NCI-H187 (cell line): ENCODE measurements at places on chromosomes 16 and 17.

GRCh38 chr17:2262135-2262587, 41.4 kb downstream of the SMG6 start:
- no peak for DNase-seq

DNA sequence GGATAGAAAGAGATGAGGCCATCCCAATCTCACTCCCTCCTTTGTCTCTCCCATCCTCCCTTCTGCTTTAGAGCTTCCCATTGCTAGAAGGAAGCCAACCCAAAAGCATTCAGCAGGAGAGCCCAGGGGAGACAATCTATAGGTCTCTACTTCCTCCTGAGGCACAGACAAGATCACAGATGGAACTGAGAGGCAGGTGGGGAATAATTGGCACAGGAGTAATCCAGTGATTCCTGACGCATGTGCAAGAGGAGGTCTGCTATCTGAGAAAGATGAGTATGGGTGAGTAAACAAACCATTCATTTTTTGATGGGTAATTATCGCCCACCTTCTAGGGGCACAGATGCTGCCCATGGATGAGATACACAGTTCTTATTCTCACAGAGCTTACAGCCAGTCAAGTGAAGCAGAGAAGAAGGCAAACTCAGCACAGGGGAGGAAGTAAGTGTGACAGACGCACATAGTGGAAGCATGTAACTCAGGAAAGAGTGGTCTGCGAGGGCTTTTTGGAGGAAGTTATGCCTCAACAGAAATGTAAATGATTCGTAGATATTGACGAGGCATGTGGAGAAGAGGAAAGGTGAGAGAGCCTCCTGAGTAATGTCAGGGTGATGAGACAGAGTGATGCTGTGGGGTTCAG, 88.9 kb upstream of the HLF start:
- DNase-seq, result no peak

- DNase-seq, result peak; percentile 7
Observed at GRCh38 chr16:46932802-46933201, 40.7 kb downstream of the DNAJA2 start.

DNA sequence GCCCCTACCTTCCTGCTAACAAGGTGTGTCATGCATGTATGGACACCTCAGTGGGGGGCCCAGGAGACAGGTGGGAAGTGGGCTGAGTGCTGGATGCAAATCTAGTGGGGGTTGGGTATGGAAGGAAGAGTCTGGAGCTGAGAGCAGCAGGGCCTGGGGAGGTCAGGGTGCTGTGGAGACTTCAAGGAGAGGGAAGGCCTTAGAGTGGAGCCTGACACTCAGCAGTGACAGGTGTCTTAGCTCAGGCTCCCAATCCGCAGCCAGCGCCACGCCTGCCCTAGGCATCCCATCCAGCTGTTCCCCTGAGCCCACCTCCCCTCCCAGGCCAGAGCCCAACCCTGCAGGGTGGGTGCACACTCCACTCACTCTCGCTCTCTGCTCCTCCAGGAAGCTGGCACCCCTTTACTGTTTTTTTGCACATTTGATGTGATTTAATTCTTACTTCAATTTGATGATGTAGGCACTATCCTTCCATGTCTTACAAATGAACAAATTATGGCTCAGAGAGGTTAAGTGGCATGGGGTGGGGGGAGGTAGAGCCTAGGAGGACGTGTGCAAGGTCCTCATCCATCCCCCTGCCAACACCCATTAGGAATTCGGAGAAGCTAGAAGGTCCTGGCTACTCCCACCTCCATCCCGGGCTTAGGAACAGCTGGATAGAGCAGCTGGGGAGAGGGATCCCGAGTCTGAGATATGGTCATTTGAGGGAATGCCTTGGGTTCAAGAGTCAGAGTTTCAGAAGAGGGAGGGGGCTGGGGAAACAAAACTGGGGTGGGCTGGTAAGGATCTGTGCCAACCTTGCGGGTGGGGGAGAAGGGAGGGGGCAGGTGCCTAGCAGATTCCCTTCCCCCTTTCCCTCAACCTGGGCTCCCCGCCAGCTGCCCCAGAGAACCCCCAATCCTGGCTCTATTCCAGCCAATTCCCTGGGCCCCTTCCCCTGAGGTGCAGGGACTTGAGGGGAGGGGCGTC, 2.1 kb downstream of the FAM171A2 start:
- no peak for DNase-seq

- DNase-seq, result no peak
Observed at GRCh38 chr16:8972843-8973586, 9.3 kb upstream of the USP7 start.

GRCh38 chr16:84930298-84931106, 80.8 kb downstream of the ZDHHC7 start:
- DNase-seq, result no peak

DNA sequence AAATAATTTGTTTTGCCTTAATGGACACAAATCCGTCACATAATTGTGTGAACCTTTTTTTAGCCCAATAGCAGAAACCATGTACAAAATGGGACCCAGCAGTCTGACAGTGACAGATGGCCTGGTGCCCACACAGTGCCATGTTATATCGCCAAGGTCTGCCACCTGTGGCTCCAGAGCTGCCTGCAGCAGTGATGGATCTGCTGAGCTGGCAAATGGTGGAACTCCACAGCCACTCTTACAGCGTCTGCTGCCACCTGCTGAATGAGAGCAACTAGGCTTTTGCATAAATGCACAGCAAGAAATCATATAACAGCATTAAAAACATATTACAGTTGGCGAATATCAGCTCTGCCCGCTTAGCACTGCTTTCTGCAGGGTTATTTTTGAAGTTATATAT, 59.4 kb downstream of the NUP93 start:
- DNase-seq, result no peak

- DNase-seq, result no peak
Observed at GRCh38 chr16:727291-727977, 528 bp downstream of the HAGHL start.

DNA sequence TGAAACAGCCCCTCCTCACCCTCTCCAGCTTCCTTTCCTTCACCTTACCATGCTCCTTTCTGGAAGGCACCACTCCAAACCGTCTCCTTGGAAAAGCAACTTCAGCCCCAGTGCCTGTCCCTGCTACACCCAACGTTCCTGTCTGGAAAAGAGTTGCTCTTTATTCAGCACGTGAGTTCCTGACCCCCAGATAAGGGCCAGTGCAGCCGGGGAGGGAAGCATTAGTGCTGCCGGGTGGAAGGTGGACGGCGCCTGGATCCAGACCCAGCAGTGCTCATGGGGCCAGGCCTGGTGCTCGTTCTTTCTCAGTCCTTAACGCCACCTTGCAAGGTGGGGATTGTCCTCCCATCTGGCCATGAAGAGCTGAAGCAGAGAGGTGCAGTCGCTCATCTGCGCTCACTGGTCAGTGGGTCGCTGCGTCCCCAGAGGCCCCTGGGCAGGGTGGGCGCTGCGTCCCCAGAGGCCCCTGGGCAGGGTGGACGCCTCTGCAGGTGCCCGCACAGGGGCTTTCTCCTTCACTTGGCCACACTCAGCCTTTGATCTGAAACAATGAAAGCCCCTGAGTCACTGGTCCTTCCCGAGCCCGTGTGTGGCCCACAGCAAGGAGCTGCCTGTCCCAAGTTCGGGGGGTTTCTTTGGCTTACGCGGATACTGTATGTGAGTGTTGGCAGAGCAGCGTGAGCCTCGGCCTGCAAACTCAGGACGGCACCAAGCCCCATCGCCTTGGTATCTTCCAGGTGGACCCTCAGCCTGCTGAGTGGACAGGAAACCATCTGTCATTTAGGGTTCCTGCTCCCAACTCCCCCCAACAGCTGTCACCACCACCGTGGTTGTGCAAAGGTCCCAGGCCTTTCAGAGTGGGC, 117.1 kb downstream of the SEC14L1 start:
- no peak for DNase-seq

DNA sequence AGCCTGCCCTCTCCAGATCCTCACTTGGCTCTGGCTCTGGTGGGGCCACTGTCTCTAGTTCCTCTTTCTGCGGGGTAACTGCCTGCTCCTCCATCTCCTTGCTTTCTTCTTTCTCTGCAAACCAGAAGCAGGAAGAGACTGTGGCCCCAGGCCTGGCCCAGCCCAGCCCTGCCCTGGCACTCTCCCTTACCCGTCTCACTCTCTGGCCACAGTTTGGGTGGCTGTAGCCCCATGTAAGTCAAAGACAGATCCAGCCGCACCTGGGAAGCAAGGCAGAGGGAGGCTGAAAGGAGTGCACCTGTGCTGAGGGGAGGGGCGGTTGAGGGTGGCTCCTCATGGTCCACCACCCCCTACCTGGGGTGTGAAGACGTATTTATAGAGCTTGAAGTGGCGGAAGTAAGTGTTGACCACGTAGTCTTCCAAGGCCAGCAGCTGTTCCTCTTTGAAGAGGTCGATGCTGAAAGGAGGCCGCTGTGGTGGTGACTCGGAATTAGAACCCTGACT, 2.8 kb downstream of the CFAP119 start:
- DNase-seq, result no peak

- DNase-seq, result no peak
Observed at GRCh38 chr16:13155377-13155776, 254.0 kb downstream of the SHISA9 start.

DNA sequence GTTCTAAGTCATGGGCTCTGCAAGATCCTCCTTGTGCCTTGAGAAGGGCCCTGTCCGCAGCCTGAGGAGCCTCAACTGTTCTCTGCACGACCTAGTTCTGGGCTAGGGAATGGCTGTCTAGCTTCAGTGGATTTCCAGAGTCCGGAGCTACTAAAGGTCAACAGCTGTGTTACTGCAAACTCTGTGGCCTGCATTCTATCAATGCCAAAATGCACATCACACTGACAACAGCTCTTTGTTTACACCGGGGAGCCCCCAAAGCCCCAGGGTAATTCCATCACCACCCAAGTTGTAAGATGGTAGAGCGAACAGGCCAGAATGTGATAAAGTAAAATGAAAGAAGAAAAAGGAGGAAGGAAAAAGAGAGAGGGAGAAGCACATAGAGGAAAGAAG, 610.2 kb downstream of the MAF start:
- DNase-seq, result no peak

- no peak for DNase-seq
Observed at GRCh38 chr17:36185416-36185815, 9.0 kb upstream of the TBC1D3B start.

GRCh38 chr16:1526608-1527555, 6.6 kb upstream of the TMEM204 start:
- DNase-seq, result no peak

DNA sequence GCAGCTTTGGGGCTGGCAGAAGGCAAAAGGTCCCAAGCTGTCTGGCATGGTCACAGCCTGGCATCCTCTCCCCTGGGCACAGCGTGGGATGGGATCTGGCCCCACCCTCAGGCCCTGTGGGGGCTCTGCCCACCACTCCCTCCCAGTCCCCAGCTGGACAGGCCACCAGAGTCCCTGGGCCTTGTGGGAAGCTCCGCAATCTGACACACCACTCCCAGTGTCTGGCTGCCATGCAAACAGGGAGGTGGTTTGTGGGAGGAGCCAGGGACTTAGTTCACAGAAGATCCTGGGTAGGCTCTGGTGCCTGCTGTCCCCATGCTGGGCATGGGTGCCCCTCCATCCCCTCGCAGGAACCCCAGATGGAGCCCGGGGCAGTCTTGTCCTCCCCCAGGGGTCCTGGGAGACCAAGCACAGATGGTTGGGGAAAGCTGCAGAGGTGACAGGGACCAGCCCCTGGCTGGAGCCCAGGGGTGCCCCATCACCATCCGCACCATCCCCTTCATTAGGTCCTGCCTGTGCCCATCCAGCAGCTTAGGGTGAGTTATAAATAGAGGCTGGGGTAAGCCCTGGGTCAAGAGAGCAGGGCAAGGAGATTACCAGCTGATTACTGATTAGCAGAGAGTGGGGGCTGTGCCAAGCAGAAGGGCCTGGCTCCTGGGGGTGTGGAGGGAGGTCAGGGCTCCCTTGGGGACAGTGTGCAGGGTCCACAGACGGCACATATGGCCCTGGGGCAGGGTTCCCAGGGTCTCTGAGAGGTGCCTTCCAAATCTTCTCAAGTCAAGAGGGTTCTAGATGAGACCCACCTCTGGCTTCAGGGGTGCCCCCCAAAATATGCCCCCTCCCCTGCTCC, 6.2 kb downstream of the FSCN2 start:
- DNase-seq, result no peak

- no peak for DNase-seq
Observed at GRCh38 chr17:75295201-75296158, 6.2 kb upstream of the SLC25A19 start.

GRCh38 chr17:75542728-75543336, 17.3 kb downstream of the LLGL2 start:
- DNase-seq, result no peak

GRCh38 chr17:10368561-10368960, 4.2 kb downstream of the MYH13 start:
- no peak for DNase-seq

DNA sequence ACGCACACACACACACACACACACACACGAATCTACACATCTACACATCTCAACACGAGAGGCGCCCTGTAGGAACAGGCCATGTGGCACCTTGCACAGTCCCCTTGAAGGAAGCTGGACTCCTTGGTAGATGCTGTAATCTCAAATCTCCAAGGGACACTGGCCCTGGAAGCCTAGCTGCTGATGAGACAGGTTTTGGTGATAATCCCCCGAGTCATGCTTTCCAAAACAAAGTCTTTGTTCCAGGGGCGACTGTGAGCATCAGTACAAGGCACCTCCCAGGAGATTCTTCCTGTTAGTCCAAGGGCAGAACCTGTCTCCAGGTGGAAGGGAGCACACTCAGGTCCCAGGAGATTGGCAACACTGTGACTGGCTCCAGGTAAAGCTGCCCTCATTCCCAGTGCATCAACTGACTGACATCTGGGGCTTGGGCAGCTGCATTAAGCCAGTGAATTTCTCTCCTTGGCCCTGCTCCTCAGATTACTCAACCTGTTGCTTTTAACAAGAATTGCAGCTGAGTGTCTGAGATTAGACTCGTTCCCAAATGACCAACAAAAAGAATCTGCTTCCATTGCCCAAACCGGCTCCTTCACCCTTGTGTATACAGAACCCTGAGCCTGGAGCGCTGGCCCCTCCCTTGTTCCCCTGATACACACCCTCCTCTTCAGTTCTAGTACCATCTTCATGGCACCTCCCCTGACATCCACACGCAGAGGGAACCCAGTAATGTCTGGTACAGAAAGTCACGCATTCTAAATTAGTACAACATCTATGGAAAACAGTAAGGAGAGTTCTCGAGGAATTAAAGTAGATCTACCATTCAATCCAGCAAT, 13.9 kb upstream of the TNRC6C start:
- DNase-seq, result no peak

GRCh38 chr16:79715061-79715460, 114.5 kb upstream of the MAF start:
- DNase-seq, result no peak

GRCh38 chr17:8909586-8910270, 42.3 kb upstream of the PIK3R6 start:
- no peak for DNase-seq

- no peak for DNase-seq
Observed at GRCh38 chr16:66752379-66752778, 970 bp upstream of the DYNC1LI2 start.

- DNase-seq, result peak; percentile 10
Observed at GRCh38 chr17:7262935-7263800, 890 bp upstream of the CLDN7 start.
